ENCODE measurements at places on chromosomes 7 and 10.
A peak's percentile ranks its signal among the peaks of the same experiment; 100 is the strongest.

DNA sequence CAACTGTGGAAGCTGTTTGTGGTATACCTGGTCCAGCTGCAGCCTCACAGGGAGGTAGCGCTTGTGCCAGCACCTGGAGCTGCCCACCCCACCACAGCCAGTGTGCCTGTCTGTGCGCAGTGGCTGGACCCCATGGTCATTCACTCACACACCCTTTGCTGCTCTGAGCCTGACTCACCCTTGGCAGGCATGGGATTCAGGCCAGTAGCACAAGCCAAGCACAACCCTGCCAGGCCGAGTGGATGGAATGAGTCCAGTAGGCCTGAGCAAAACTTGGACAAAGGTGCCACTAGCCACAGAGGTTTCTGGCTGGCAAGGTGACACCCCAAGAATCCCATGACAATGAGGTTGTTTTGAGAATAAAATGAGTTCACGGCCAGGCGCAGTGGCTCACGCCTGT is 19.0 kb downstream of the RBM48 start:
- DNase-seq: no peak

DNA sequence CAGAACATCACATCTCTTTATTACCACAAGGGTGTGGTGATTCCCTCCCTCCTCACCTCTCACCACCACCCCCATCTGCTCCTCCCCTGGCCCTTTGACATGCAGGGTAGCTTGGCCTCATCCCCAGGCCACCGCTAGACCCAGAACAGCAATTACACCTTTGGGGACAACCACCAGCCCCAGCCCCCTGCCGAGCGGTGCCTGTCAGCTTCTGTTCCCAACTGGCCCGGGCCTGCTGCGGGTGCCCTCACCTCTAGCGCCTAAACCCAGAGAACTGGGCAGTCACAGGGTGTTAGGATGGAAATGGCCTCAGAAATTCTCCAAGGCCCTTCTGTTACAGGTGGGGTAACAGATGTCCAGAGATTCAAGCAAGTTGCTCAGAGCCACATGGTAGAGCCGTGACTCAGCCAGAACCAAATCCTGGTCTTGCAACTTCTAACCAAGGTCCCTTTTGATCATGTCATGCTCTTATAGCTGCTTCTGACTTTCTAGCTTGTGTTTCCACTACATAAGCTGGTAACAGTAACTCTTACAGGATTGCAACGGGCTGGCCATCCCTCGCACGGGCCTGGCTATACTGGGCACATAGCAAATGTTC is 78.0 kb downstream of the PRKAG2 start:
- no peak for DNase-seq

DNA sequence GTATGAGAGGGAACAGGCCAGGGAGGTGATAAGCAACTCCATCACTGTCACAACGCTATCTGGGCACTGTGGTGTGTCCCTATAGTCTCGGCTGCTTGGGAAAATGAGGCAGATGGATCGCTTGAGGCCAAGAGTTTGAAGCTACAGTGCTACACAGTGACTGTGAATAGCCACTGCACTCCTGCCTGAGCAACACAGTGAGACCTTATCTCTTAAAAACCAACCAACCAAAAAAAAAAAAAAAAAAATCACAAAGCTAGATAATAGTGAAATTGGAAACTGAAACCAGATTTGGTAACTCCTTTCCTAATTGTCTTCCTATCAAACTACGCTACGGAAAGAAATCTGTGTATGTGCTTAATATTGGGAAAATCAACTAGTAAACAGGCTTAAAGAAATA is 14.1 kb downstream of the MICU1 start:
- DNase-seq: peak; percentile 41

DNA sequence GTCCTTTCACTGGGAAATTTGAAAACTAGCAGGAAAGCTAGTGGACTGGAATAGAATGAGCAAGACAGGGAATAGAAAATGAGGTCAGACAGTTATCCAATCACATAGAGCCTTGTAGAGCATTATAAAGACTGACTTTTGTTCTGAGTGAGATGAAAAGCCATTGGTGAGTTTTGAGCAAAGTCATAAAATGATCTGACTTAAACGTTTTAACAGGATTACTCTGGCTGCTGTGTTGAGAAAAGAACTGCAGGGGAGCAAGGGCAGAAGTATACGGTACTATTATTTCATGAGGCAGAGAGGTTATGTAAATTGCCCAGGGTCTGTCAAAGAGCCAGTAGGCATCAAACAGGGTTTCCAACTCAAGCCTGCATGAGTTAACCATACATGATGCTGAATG is 393.4 kb downstream of the TFEC start:
- DNase-seq: peak; percentile 53

- peak; percentile 69 for DNase-seq
Observed at GRCh38 chr7:26060733-26061677, 91.0 kb upstream of the NFE2L3 start.

- no peak for DNase-seq
Observed at GRCh38 chr10:31317652-31318381, 1.2 kb upstream of the ZEB1 start.

- no peak for DNase-seq
Observed at GRCh38 chr7:92697414-92697813, 107.2 kb upstream of the FAM133B start.

GRCh38 chr7:99822731-99823718 is 4.8 kb upstream of the CYP3A43 start:
- DNase-seq: no peak

DNA sequence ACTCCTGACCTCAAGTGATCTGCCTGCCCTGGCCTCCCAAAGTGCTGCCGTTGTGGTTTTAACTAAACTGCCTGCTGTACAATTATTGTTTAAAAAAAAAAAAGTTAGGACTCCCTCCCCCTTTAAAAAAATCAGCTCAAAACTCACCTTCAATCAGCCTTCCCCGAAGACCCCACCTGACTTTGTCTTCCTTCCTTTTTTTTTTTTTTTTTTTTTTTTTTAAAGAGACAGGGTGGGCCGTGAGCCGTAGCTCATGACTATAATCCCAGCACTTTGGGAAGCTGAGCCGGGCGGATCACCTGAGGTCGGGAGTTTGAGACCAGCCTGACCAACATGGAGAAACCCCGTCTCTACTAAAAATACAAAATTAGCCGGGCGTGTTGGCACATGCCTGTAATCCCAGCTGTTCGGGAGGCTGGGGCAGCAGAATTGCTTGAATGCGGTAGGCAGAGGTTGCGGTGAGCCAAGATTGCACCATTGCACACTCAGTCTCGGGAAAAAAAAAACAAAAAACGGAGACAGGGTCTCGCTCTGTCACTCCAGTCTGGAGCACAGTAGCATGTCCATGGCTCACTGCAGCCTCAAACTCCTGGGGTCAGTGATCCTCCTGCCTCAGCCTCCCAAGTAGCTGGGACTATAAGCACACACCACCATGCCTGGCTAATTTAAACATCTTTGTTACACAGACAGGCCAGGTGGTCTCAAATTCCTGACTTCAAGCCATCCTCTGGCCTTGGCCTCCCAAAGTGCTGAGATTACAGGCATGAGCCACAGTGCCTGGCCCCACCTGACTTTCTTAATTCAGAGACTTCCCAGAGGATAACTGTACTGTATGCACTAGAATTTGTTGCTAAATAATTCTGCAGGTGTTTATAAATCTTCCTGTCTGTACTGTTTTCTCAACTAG is 3.2 kb downstream of the FIS1 start:
- no peak for DNase-seq

- DNase-seq: peak; percentile 99
Observed at GRCh38 chr7:12686891-12687717, at the start of gene ARL4A. Gene ARL4A (plus strand): TSS chr7:12687633. CDS start chr7:12688255, 622 bp downstream.

- no peak for DNase-seq
Observed at GRCh38 chr7:33815336-33815735, 90.0 kb upstream of the BMPER start.

DNA sequence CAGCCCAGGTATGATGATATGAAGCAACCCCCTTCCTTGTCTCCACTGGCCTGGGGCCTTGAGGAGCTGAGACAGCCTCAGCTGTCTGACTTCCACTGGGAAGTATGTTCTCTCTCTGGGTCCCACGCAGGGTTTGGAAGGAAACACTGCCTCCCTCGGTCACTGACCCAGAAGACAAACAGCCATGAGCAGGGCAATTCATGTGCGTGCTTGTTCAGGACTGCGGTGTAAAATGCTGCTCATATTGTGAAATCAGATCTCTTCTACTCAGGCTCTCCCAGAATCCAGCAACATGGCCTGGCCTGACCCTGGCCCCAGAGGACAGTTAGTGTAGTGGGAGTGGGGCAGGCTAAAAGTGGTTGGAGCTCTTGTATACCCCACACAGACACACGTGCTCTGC is 2.8 kb downstream of the CLCN1 start:
- DNase-seq: no peak

DNA sequence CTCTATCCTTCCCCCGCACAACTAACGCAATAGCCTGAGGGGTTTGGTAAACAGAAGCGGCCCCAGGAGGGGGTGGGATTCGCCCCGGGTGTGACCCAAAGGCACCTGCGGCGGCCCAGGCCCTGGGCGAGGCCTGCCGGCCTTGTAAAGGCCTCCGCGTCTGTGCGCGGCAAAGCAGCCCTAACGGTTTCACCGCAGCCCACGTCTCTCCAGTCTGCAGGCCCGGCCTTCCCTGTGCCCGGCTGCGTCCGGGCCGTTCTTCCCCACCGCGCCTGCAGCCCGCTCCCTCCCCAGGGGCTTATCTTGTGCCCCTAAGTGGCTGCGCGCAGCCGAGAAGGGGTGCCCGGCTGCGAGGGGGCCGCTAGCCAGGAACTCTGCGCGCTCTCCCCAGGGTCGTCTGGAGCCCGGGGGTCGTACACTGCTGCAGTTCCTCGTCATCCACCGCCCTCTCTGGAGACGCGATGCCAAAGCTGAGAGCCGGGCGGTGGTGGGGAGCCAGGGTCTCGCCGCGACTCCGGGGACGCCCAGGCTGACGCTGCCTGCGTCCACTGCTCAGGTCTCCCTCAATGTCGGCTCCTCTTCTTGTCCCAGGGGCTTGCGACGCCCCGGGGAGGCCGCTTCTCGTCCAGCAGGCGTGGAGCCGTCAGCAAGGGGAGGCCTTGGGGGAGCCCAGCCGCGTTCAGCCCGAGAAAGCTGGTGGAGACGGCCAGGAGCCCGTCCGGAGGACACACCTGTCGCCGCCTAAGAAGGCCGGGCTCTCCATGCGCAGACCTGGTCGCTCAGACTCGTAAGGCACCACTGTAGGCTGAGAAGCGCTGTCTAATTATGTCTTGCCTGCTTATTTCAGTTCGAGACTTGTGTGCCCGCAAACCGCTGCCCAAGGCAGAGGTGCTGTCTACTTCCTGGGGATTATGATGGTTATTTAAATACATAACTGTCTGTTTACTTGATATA is 132.3 kb downstream of the SPAG6 start:
- no peak for DNase-seq

GRCh38 chr10:34607894-34608293 is 207.2 kb downstream of the PARD3 start:
- DNase-seq: peak; percentile 82

- no peak for DNase-seq
Observed at GRCh38 chr7:148290538-148290937, 300.0 kb upstream of the C7orf33 start.

DNA sequence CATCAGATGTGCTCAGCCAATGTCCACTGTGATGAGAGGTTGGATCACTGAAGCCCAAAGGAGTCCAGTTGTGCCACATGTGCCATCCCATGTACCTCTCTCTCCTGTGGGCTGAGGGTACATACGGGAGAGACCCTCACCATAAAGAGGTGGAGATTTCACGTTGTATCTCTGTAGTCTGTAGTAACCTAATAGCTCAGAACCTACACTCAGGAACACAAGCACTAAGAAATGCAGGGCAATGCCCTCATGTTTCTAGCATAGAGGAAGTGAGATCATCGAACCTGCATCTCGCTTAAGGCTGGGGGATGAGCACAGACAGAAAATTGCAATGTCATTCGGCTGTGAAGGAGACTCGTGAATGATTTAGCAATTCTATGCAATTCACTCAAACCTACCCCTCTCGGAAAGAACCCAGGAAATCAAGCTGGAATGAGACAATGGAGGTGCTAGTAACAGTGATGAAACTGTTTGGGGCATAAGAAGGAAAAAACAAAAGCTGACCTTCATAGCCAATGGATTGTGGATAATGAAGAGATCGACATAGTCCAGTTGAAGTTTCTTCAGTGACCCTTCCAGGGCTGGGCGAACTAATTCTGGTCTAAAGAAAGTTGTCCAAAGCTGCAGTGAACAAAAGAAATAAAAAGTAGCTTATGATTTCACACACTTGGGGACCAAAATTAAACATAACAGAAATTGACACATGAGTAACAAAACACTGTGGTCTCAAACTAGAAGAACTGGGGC is 80.3 kb upstream of the UCN3 start:
- DNase-seq: peak; percentile 83

- no peak for DNase-seq
Observed at GRCh38 chr10:38072552-38072951, 21.6 kb upstream of the ZNF37A start.

GRCh38 chr7:98456866-98457265 is 56.0 kb upstream of the BAIAP2L1 start:
- no peak for DNase-seq

DNA sequence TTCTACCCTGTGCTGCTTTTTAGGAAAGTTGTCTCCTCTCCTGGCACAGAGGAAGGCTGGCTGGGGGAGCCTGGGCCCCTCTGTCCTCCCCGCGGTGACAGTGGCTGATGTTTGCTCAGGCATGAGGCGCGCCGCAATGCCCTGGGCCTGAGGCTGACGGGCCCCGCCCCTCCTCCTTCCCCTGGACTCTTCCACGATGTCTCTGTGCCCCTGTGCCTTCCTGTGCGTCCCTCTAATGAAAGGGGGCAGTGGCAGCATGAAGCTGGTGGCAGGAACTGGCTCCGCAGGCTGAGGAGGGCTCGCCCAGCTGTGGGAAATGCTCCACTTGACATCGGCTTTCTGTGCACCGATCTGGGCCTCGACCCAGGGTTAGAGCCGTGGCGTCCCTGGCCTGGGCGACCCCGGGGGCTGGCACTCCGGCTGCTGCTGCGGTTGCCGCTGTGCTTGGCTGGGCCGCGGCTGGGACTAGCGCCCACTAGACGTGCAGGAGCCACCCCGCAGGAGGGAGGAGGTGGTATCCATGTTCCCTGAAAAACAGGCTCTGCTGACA is 67.9 kb downstream of the ZNF680 start:
- no peak for DNase-seq
